ENCODE measurements at places on chromosomes 2 and 18.

GRCh38 chr2:195105581-195105980 is 551.4 kb upstream of the SLC39A10 start:
- no peak for DNase-seq
- H3K4me1 ChIP-seq: no peaks in the 10 kb centered on the region
- no peak overlapping the region for H3K27ac ChIP-seq
- no peak overlapping the region for H3K4me3 ChIP-seq

DNA sequence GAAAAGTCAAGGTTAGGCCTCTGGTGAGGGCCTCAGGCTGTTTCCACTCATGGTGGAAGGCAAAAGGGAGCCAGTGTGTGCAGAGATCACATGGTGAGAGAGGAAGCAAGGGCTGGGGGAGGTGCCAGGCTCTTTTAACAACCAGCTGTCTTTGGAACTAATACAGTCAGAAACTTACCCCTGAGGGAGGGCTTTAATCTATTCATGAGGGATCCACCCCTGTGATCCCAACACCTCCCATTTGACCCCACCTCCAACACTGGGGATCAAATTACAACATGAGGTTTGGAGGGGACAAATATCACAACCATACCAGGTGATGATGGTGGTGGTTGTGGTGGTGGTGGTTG is 10.9 kb downstream of the POLI start:
- no peak for DNase-seq
- H3K27ac ChIP-seq: no peak overlapping the region
- H3K4me1 ChIP-seq: peaks cover 24% of the 10 kb centered on the region

DNA sequence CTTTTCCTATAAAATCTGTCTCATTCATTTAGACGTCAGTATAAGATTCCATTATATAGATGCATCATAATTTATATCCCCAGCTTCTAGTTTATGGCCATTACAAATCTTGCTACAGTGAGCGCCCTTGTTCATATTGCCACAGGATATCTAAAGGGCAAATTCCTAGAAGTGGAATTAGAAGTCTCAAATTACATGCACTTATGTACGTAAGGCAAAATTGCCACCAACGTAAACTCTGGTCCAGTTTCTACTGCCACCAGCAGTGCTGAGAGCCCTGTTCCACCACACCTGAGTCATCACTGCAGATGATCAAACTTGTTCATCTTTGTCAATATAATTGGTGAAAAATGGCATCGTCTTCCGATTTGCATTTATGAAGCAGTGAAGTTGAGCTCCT is 90.9 kb upstream of the ID2 start:
- H3K36me3 ChIP-seq: no peaks in the 10 kb centered on the region
- peaks cover 23% of the 10 kb centered on the region for H3K27me3 ChIP-seq
- H3K4me1 ChIP-seq: peaks cover 44% of the 10 kb centered on the region
- no peak overlapping the region for H3K4me3 ChIP-seq
- no peak overlapping the region for H3K27ac ChIP-seq

DNA sequence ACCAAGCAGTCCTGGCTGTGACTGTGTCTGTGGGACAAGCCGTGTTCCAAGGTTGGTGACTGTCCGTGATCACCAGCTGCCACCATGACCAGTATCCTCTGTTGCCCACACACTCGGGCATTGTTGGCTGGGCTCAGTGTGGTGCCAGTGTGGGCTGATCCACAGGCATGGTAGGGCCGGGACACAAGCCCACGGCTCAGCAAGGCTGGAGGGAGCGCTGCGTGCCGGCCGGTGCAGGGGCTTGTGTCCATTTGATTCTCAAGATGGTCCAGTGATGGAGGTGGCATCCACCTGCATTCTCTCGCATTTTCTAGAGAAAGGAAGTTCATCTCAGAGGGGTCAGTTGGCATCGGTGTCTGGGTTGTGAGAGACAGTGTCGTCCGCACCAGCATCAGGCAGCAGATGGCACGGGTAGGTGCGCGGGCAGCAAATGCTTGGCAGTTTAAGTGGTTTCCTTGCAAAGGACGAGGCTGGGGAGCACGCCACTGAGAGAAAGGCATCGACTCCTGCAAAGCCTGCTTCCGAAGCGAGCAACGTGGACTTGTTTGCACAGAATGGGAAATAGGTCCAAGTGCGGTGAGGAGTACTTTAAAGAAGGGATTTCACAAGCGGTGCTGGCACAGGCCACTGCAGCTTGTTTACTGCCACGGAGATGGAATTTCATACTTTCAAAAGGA is 20.9 kb downstream of the TWIST2 start:
- peaks cover 2% of the 10 kb centered on the region for H3K4me1 ChIP-seq
- DNase-seq: no peak
- H3K27me3 ChIP-seq: peaks cover 4% of the 10 kb centered on the region
- H3K36me3 ChIP-seq: peaks cover 2% of the 10 kb centered on the region
- no peak overlapping the region for H3K4me3 ChIP-seq

GRCh38 chr2:157036726-157037125 is 220.8 kb upstream of the GALNT5 start:
- DNase-seq: no peak
- H3K4me1 ChIP-seq: no peaks in the 10 kb centered on the region
- no peak overlapping the region for H3K27ac ChIP-seq

- H3K27me3 ChIP-seq: peaks cover 7% of the 10 kb centered on the region
- H3K27ac ChIP-seq: no peak overlapping the region
- no peak for DNase-seq
These were observed 247.7 kb upstream of the RBMS1 start for GRCh38 chr2:160741271-160741670.

- H3K27me3 ChIP-seq: no peaks in the 10 kb centered on the region
- no peak overlapping the region for H3K27ac ChIP-seq
- peaks cover 27% of the 10 kb centered on the region for H3K36me3 ChIP-seq
- H3K4me3 ChIP-seq: no peak overlapping the region
These were observed 199.5 kb upstream of the STON1 start for GRCh38 chr2:48330430-48330829.

- DNase-seq: no peak
- H3K27me3 ChIP-seq: no peaks in the 10 kb centered on the region
- H3K4me1 ChIP-seq: no peaks in the 10 kb centered on the region
- H3K4me3 ChIP-seq: no peak overlapping the region
These were observed 15.5 kb upstream of the ARHGAP28 start for GRCh38 chr18:6714010-6714409.

GRCh38 chr2:190843890-190844699 is 36.5 kb upstream of the GLS start:
- no peaks in the 10 kb centered on the region for H3K27me3 ChIP-seq
- no peaks in the 10 kb centered on the region for H3K36me3 ChIP-seq
- peaks cover 13% of the 10 kb centered on the region for H3K4me1 ChIP-seq
- H3K4me3 ChIP-seq: no peak overlapping the region
- peak; percentile 42 for DNase-seq

DNA sequence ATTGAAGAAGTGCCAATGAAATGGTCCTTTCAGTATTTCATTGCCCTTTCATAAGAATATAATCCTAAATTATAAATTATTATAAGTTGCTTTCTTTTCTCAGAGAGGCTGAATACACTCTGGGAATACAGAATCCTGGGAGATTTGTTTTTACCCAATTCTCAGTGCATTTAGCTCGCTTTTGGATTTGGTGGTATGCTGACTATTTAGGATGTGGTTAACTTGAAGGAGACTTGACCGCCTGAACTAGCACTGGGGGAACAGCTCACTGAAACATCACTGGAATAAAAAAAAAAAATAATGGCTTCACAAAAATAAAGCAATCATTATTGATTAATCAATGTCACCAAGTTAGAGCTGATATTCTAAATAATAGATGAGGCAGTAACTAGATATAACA is 10.2 kb downstream of the TNFAIP6 start:
- H3K27ac ChIP-seq: no peak overlapping the region
- peaks cover 2% of the 10 kb centered on the region for H3K27me3 ChIP-seq
- H3K36me3 ChIP-seq: no peaks in the 10 kb centered on the region
- no peak overlapping the region for H3K4me3 ChIP-seq
- no peaks in the 10 kb centered on the region for H3K4me1 ChIP-seq

GRCh38 chr2:130760754-130761751 is 5.7 kb downstream of the AMER3 start:
- H3K27me3 ChIP-seq: peaks cover 24% of the 10 kb centered on the region
- no peak overlapping the region for H3K4me3 ChIP-seq
- no peak for DNase-seq
- H3K27ac ChIP-seq: no peak overlapping the region
- peaks cover 2% of the 10 kb centered on the region for H3K4me1 ChIP-seq

GRCh38 chr2:237459226-237459625 is 27.8 kb upstream of the MLPH start:
- H3K36me3 ChIP-seq: peaks cover 3% of the 10 kb centered on the region
- H3K27me3 ChIP-seq: no peaks in the 10 kb centered on the region
- H3K4me1 ChIP-seq: peaks cover 9% of the 10 kb centered on the region
- H3K27ac ChIP-seq: no peak overlapping the region
- no peak overlapping the region for H3K4me3 ChIP-seq

DNA sequence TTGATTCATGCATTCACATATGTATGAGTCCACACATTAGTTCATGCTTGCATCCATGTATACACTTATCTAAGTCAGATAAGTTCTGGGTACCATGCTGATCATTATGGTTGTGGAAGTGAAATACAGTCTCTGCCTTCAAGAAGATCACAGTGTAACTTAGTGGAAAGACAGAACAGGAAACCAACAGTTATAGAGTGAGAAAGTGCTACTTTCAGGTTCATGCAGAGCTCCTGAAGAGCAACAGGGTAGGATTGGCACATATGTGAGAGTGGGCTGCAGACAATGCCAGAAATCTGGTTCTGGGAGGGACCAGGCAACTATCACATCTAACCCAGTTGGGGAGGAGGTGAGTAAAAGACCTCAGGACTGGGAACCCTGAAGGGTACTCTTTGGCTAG is 35.4 kb upstream of the PGAP1 start:
- no peak for DNase-seq
- peak overlapping the region; percentile 13 for H3K27ac ChIP-seq
- no peak overlapping the region for H3K4me3 ChIP-seq
- no peaks in the 10 kb centered on the region for H3K27me3 ChIP-seq
- peaks cover 29% of the 10 kb centered on the region for H3K4me1 ChIP-seq

DNA sequence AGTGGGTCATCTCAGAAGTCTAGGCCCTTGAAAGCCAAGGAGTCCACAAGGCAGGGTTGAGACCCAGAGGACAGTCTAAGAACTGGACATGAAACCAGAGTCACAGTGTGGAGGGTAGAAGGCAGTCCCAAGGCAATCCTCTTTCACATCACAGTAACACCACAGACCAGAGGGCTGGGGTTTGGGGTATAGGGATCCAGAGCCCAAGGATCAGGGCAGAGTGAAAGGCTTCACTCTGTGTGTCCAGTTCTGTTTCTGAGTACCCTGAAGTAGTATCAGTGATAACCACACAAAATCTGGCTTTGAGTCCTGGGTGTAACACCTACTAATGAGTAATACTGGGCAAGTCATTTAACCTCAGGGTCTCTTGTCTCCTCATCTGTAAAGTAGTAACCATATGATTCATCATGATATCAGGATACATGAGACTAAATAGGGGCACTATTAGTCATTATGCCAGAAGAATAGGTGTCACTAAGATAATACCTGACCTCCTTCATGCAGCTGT is 91.0 kb downstream of the ICA1L start:
- no peaks in the 10 kb centered on the region for H3K27me3 ChIP-seq
- H3K27ac ChIP-seq: no peak overlapping the region

GRCh38 chr2:180677200-180677599 is 303.2 kb upstream of the UBE2E3 start:
- no peak overlapping the region for H3K4me3 ChIP-seq
- H3K27ac ChIP-seq: no peak overlapping the region

DNA sequence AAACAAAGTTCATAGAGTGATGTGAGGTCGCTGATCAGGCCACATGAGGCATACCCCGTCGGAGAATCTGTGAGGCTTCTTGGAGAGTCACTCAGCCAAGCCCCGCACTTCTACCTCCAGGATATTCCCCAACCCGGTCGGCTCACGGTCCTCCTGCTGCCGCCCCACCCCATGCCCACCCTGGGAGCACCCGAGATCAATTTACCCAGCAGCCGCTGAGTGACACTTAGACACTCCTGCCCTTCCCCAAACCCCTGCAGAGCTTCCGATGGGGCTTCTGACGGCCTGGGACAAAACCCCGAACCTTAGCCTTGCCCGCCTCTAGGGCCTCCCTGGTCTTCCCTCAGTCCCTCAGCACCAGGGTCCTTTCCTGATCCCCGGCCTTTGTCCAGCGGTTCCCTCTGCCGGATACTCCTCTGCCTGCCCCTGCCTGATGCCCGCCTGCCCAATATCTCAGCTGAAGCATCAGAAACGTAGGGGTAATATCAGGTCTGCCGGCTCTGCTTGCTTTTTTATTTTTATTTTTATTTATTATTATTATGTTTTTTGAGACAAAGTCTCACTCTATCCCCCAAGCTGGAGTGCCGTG is 18.9 kb upstream of the OTOS start:
- no peaks in the 10 kb centered on the region for H3K27me3 ChIP-seq
- no peak overlapping the region for H3K27ac ChIP-seq
- H3K4me1 ChIP-seq: no peaks in the 10 kb centered on the region
- no peaks in the 10 kb centered on the region for H3K36me3 ChIP-seq

- no peaks in the 10 kb centered on the region for H3K27me3 ChIP-seq
- H3K27ac ChIP-seq: no peak overlapping the region
- peaks cover 15% of the 10 kb centered on the region for H3K4me1 ChIP-seq
- peaks cover 13% of the 10 kb centered on the region for H3K36me3 ChIP-seq
- no peak for DNase-seq
- H3K4me3 ChIP-seq: no peak overlapping the region
These were observed 10.8 kb downstream of the INPP1 start for GRCh38 chr2:190354003-190354690.

DNA sequence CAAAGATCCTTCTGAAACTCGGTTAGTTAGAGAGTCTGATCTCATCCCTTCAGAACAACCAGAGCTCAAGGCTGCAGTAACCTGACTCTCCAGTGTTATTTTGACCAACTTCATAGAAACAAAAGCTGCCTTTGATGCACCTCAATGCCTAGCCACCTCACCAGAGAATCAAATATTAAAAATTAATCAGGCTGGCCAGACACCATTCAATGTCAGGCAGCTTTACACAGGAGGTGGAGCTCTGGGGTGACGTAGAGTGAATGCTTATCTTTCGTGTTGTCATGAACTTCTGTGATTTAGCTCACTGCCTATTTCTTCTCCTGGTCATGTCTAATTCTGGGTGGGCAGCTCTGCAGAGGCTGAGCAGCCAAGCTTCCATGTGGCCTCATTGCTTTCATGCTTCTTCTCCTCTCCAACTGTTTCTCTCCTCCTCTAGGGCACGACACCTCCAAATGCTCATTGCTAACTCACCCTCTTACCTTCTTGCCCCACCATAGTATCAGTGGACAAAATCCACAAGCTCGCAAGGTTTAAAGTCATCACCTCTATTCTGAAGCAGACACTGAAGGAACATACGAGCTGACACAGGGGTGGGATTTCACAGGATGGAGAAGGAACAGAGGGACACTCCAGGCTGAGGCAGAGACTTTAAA is 39.4 kb downstream of the AAK1 start:
- DNase-seq: no peak
- peaks cover 70% of the 10 kb centered on the region for H3K36me3 ChIP-seq
- H3K4me1 ChIP-seq: peaks cover 73% of the 10 kb centered on the region
- H3K27me3 ChIP-seq: no peaks in the 10 kb centered on the region
- H3K4me3 ChIP-seq: no peak overlapping the region

GRCh38 chr2:25920786-25921415 is 42.6 kb upstream of the ASXL2 start:
- no peak overlapping the region for H3K27ac ChIP-seq
- no peak overlapping the region for H3K4me3 ChIP-seq
- H3K27me3 ChIP-seq: no peaks in the 10 kb centered on the region
- no peaks in the 10 kb centered on the region for H3K36me3 ChIP-seq

- no peak for DNase-seq
- no peak overlapping the region for H3K27ac ChIP-seq
- H3K27me3 ChIP-seq: no peaks in the 10 kb centered on the region
These were observed 42.8 kb downstream of the TRAPPC12 start for GRCh38 chr2:3422161-3422779.

GRCh38 chr2:83115606-83116005 is 1343.5 kb downstream of the SUCLG1 start:
- no peaks in the 10 kb centered on the region for H3K4me1 ChIP-seq
- no peak overlapping the region for H3K4me3 ChIP-seq
- no peak for DNase-seq

- H3K27ac ChIP-seq: no peak overlapping the region
- DNase-seq: no peak
- H3K27me3 ChIP-seq: no peaks in the 10 kb centered on the region
These were observed 1550.2 kb downstream of the LRP1B start for GRCh38 chr2:140580532-140581151.

Data from activated CD4-positive, alpha-beta memory T cell treated with anti-CD3 and anti-CD28 coated beads, Interleukin-2, amount 10 ng/mL, durations not matched to agents 7 days and 5 days (primary cell).